ENCODE measurements at places on chromosomes 12 and 14. TPM values are rescaled to one million over a fixed set of nuclear protein-coding genes. Genes with fewer than 3 reads are reported as not detected.

DNA sequence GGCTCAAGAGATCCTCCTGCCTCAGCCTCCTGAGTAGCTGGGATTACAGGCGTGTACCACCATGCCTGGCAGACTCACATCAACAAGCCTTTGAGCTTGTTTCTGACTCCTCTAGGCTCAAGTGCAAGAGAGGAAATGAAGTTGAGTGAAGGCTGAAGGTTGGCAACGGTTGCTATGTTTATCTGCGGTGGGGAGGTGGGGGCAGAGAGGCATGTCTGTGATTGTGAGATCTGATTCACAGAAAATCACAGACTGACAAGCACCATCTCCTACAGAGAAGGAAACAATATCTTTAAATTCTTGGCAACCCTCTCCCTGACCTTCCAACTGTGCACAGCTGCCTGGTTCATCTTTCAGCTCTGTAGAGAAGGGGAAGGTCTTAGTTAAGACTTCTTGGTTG is 22.1 kb upstream of the NINJ2 start:
- no peaks in the 10 kb centered on the region for H3K4me1 ChIP-seq
- no peaks in the 10 kb centered on the region for H3K36me3 ChIP-seq
- no peaks in the 10 kb centered on the region for H3K27me3 ChIP-seq
- no peak overlapping the region for H3K4me3 ChIP-seq

GRCh38 chr14:96953875-96954185 is 156.6 kb downstream of the VRK1 start:
- no peak overlapping the region for H3K4me3 ChIP-seq
- DNase-seq = no peak
- H3K4me1 ChIP-seq = no peaks in the 10 kb centered on the region
- no peaks in the 10 kb centered on the region for H3K36me3 ChIP-seq
- H3K27ac ChIP-seq = no peak overlapping the region
- H3K27me3 ChIP-seq = no peaks in the 10 kb centered on the region

DNA sequence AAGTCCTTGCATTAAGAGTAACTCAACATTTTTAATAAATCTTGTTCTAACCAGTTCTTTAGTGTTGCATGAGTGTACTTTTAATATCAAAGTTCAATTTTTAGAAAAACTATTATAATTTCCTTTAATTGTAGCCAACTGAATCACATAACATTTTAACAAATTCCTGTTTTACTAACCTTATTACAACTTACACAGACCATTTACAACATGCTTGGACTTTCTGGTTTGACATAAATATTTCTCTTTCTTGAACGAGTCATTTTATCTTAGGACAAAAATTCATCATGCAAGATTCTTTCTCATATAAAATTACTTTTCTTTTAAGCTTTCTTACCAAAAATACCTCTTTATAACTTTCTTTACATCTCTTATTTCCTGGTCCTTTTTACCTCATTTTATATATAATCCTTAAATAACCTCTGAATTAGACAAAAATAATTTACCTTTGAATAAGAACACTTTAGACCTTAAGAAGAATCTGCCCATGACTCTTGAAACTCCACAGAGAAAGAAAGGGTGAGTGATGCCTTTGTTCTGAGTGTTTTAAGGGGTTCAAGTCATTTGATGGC is 3.9 kb downstream of the SLCO1A2 start:
- no peak for DNase-seq
- H3K4me1 ChIP-seq = no peaks in the 10 kb centered on the region
- H3K27ac ChIP-seq = no peak overlapping the region
- H3K4me3 ChIP-seq = no peak overlapping the region
- H3K36me3 ChIP-seq = no peaks in the 10 kb centered on the region
- H3K27me3 ChIP-seq = no peaks in the 10 kb centered on the region

DNA sequence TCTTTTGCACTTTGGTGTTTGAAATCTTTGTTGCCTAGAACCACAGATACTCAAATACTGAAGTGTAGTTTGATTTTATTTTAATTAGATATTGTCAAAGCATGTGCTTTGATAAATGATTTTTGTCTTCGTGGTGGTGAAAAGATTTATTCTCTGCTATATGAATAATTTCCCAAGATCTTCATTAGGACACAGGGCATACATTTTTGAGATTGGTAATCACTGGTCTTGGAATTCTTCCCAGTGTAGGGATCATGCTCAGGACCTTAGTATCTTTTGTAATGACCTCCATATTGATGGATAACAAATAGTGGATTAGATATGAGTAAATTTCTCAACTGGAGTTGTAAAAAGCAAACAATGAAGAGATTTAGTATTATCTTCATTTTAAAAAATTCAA is 28.2 kb downstream of the TBK1 start:
- no peak overlapping the region for H3K27ac ChIP-seq
- H3K36me3 ChIP-seq = peaks cover 10% of the 10 kb centered on the region
- H3K27me3 ChIP-seq = no peaks in the 10 kb centered on the region
- H3K4me3 ChIP-seq = no peak overlapping the region

DNA sequence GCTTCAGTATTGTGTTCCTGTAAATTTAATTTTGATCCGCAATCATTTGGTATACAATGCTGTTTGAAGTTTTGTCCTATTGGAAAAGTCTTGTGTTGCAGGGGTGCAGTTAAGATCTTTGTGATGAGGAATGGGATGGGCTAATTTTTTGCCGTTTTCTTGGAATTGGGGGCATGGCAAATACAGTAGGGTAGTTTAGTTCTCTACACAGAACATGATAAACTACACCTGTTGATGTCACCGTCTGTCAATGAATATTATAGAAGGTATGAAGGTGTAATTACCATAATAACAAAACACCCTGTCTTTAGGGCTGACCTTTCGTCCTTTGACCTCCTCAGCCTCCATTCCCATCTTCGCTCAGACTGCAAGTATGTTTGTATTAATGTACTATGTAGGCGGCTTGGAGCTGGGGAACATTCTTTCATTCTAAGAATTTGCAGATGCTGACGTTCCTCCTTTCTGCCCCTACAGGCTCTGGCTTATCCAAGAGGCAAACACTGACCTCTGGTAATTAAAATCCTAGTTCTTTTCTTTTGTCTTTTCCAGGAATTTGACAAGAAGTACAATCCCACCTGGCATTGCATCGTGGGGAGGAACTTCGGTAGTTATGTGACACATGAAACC is 1.7 kb downstream of the DYNLL1 start:
- H3K4me3 ChIP-seq = peak overlapping the region; percentile 88
- DNase-seq = no peak
- no peaks in the 10 kb centered on the region for H3K27me3 ChIP-seq
- H3K36me3 ChIP-seq = peaks cover 13% of the 10 kb centered on the region
- no peak overlapping the region for H3K27ac ChIP-seq

GRCh38 chr12:125057708-125058107 is 7.5 kb upstream of the AACS start:
- no peaks in the 10 kb centered on the region for H3K27me3 ChIP-seq
- no peak overlapping the region for H3K4me3 ChIP-seq
- DNase-seq = no peak
- H3K36me3 ChIP-seq = no peaks in the 10 kb centered on the region

DNA sequence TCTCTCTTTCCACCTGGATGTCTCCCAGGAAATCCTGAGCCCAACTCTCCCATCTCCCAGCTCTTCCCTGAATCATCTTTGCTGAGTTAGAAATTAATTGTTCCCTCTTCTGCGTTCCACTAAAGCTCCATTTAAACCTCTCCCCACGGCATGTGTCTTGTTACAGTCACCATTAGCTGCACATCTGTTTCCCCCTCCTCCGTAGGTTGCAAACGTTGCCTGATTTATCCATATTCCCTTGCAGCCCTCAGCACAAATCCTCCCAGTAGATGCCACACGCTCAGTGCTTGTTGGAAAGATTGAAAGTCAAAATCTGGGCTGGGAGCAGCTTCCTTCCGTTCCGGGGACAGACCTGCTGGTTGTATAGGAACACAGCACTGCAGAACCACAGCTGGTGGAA is 90.4 kb downstream of the SLC24A4 start:
- H3K4me1 ChIP-seq = peaks cover 3% of the 10 kb centered on the region
- no peak overlapping the region for H3K27ac ChIP-seq
- no peak for DNase-seq
- no peak overlapping the region for H3K4me3 ChIP-seq
- no peaks in the 10 kb centered on the region for H3K36me3 ChIP-seq

DNA sequence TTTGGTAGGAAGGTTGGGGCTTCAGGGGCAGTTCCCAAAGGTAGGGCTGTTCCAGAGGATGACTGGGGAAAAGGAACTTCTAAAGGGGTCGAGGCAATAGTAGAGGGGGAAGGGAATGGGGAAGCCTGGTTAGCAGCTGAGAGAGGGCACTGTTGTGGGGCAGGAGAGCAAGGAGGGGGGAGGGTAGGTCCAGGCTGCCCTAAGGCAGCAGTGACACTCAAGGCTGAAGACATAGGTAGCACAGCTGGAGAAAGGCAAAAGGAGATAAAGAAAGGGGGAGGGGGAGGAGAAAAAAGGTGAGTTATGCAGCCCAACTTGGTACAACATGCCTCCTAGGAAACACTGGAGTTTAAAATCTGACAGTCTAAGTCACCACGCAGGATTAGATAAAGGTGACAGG is 3.9 kb downstream of the NACA start:
- peaks cover 15% of the 10 kb centered on the region for H3K36me3 ChIP-seq
- peak overlapping the region; percentile 8 for H3K27ac ChIP-seq
- H3K4me3 ChIP-seq = no peak overlapping the region
- no peak for DNase-seq
- H3K4me1 ChIP-seq = peaks cover 28% of the 10 kb centered on the region

The SLC22A17 gene
- polyA plus RNA-seq = 12.7 TPM

DNA sequence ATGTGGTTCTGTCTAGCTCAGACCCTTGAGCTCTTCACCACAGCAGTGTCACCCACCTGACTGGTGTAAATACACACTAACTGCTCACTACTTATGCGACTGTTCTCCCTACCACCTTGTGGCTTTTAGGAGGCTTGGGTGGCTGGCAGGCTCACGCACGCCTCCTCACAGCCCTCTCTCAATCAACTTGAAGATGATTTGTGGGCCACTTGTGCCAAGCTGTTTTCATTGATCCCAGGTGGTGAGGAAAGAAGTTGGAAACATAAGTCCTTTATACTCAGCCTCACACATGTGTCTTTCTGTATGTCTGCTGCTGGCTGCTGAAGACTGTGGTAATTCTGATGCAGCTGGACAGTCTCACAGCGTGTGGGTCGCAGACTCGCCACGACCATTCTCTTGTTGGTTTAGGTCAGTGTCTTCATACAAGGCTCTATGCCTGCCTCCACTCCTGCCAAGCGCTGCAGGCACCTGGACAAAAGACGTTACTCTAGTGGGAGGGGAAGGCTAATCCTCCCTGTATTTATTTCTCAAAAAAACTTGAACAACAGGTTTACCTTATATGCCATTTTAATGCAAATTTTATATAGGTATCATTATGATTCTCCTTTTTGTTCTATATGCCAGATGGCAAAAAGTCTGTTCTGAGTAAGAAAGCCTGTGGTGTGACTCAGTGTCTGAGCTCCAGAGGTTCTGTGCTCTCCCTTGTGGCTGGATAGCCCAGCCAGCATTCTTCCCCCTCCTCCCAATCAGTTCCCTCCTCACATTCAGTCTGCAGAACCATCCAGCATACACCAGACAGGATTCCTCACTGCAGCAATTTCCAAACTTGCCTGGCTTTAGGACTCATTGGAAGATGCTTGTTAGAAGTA is 115.6 kb downstream of the DIP2B start:
- H3K4me1 ChIP-seq = peaks cover 41% of the 10 kb centered on the region
- H3K4me3 ChIP-seq = no peak overlapping the region
- H3K27me3 ChIP-seq = no peaks in the 10 kb centered on the region
- H3K36me3 ChIP-seq = no peaks in the 10 kb centered on the region
- DNase-seq = peak; percentile 15

- DNase-seq = peak; percentile 37
- no peaks in the 10 kb centered on the region for H3K4me1 ChIP-seq
- H3K4me3 ChIP-seq = no peak overlapping the region
- H3K27ac ChIP-seq = no peak overlapping the region
- H3K36me3 ChIP-seq = no peaks in the 10 kb centered on the region
These were observed 392.9 kb downstream of the NOVA1 start for GRCh38 chr14:26204728-26205479.

- no peak for DNase-seq
- H3K36me3 ChIP-seq = peaks cover 7% of the 10 kb centered on the region
These were observed 27.1 kb downstream of the CLIP1 start for GRCh38 chr12:122395319-122395718.

DNA sequence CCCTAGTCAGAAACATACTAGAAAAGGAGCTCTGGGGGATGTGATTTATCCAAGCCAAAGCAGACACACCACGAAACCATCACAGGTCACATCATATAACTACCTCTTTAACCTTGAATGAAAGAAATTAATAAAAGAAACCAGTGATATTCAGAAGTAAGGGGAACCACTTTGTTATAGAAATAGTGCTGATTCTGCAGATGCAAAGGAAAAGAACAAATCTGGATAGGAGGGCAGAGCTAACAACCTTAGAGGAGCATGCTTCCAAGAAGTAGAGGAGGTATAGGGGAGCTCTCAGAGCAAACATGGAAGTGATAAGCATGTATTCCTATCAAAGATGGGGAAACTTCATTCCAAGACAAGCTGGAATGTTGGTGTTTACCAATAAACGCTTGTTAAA is 117.0 kb upstream of the MDM1 start:
- H3K4me3 ChIP-seq = no peak overlapping the region
- H3K4me1 ChIP-seq = no peaks in the 10 kb centered on the region
- H3K36me3 ChIP-seq = no peaks in the 10 kb centered on the region
- H3K27ac ChIP-seq = no peak overlapping the region

- no peak for DNase-seq
- H3K4me3 ChIP-seq = no peak overlapping the region
- no peaks in the 10 kb centered on the region for H3K36me3 ChIP-seq
- H3K27ac ChIP-seq = no peak overlapping the region
- no peaks in the 10 kb centered on the region for H3K4me1 ChIP-seq
- H3K27me3 ChIP-seq = no peaks in the 10 kb centered on the region
These were observed 318.7 kb downstream of the TMEM121 start for GRCh38 chr14:105844810-105845724.

DNA sequence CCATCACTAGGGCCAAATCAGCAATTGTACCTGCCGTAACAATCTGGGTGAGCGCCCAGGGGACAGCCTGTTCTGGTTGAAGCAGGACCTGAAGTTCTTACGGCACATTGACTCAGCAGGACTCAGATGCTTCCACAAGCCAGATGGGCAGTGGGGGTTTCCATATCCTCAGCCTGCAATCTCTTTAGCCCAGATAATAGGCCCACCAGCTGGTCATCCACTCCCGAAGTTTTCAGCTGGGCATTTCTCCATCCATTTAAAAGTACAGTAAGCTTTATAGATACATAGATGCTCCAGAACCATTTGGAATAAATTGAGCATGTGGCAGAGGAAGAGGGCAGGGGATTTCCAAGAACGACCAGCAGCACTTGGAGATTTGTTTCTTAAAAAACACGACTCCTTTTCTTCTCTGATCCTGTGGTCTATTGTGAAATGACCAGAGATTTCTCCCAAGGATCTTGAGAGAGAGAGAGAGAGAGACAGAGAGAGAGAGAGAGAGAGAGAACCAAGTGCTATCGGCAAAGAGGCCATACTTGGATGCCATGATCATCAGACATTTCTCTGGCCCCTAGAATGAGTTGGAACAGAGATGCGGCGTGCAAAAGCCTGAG is 74.8 kb upstream of the PLXNC1 start:
- H3K27me3 ChIP-seq = no peaks in the 10 kb centered on the region
- peaks cover 12% of the 10 kb centered on the region for H3K4me1 ChIP-seq
- H3K4me3 ChIP-seq = no peak overlapping the region
- no peak overlapping the region for H3K27ac ChIP-seq
- no peaks in the 10 kb centered on the region for H3K36me3 ChIP-seq

Data from small intestine (tissue), 16 donors.